Panc1 (cell line): ENCODE measurements at places on chromosomes 7 and 10. TPM values are rescaled to one million over a fixed set of nuclear protein-coding genes. Genes with fewer than 3 reads are reported as not detected.

OPN4 gene
- total RNA-seq, result not detected

CLEC2L gene
- total RNA-seq, result not detected

- DNase-seq, result no peak
These were observed 626 bp downstream of the ZNF804B start for GRCh38 chr7:88760136-88760515.

DNA sequence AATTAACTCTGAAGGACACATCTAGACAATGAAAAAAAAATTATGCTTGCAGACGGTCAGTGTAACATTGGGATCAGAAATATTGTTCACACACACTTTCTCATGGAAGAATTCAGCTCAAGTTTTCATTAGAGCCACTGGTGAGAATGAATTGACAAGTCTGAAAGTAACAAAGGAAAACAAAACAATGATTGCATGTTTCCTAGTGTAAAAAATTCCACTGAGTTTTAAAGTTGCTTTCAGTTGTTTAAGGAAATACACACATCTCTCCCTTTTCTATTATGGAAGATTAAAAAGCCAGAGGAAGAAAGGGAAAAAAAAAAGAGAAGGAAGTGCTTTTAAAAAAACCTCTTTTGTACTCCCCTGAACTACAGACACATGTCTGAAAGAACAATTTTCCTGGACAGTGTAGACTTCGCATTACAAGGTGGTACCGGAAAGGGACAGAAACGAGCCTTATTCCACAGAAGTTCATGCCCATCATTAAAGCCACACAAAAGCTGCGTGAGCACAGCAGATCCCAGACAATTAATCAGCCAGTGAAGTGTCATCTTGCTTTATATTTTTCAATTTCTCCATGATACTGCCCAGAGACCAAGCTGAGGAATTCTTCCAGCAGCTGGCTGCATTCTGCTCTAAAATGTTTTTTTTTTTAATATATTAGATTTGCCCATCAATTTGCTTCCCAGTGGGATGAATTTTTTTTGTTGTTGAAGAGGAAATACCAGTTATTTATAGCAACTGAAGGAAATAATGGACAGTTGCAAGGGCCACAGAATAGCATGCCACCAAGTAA, 294.8 kb downstream of the DOCK4 start:
- DNase-seq, result no peak

DNA sequence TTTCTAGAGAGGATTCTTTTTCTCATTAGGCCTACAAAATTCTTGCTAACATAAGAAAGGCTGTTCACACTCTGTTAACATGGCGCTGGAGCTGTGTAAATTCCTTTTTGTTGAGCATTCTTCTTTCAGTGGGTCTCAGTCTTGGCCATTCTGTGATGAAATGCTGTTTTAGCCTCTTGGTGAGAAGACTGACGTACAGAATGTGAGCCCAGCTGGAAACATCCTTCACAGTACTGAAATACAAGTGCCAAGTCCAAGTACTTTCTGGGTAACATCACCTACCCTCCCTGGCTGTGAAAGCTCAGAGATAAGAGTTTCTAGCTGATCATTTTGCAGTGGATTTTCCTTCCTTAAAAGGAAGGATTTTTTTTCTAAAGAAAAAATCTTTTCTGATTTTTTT, 231.8 kb downstream of the AHR start:
- no peak for DNase-seq

DNA sequence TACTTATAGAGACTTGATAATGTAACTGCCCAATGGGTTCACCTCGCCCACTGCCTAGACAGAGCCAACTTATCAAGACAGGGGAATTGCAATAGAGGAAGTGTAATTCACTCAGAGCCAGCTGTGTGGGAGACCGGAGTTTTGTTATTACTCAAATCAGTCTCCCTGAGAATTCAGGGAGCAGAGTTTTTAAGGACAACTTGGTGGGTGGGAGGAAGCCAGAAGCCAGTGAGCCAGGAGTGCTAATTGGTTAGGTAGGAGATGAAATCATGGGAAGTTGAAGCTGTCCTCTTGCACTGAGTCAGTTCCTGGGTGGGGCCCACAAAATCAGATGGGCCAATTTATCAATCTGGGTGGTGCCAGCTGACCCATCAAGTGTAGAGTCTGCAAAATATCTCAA, 20.1 kb upstream of the C7orf33 start:
- DNase-seq, result no peak

DNA sequence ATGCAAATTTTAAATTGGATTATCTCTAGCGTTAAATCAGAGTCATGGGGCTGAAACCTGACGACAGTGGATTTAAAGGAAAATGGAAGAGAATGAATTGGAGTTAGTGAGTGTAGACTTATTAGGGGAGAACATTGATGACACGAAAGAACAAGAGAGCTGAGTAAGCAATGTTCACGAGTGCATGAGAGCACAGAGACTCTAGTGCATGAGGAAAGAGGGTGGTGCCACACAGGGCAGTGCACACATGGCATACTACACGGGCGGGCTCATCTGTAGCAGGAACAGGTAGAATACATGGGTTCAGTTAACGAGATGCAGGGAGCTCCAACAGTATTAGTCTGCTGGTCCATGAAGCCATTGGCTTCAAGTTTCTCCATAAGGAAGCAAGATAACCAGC, 53.9 kb downstream of the USP6NL start:
- no peak for DNase-seq
